Stimulated activated CD4-positive, alpha-beta T cell treated with anti-CD3 and anti-CD28 coated beads, Interleukin-1b, Interleukin-23, amount 100 ng/mL, for 1 hour (primary cell): ENCODE measurements at places on chromosomes 2 and 18.

- no peak for DNase-seq
Observed at GRCh38 chr2:205188239-205189138, 493.8 kb upstream of the NRP2 start.

GRCh38 chr2:68456198-68456597, 10.9 kb downstream of the FBXO48 start:
- DNase-seq = no peak

DNA sequence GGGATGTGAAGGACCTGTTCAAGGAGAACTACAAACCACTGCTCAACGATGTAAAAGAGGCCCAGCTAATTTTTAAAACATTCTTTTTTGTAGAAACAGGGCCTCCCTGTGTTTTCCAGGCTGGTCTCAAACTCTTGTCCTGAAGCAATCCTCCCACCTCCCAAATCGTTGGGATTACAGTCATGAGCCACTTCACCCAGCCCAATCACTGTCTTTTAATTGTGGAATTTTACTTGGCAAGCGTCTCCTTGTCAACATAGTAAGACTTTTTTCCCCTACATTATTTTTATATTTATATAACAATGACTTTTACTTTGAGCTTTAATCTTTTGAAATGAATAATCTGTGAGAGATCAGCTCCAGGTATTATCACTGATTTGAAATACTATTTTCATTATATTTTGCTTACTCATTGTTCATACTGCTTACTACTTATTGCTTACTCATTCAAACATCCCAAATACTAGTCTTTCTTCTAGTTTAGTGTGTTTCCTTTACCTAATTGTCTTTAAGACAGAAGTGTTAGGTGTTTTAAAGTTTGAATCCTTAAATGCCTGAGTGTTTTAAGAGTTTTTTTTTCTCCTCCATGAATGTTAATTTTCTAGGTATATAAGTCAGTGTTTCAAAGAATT, 48.9 kb downstream of the PTPN4 start:
- DNase-seq = no peak

- no peak for DNase-seq
Observed at GRCh38 chr18:77065221-77065981, 67.2 kb downstream of the MBP start.

- DNase-seq = no peak
Observed at GRCh38 chr2:112010751-112011150, 44.3 kb upstream of the TMEM87B start.

- DNase-seq = no peak
Observed at GRCh38 chr2:38788306-38788705, 10.3 kb downstream of the GEMIN6 start.

DNA sequence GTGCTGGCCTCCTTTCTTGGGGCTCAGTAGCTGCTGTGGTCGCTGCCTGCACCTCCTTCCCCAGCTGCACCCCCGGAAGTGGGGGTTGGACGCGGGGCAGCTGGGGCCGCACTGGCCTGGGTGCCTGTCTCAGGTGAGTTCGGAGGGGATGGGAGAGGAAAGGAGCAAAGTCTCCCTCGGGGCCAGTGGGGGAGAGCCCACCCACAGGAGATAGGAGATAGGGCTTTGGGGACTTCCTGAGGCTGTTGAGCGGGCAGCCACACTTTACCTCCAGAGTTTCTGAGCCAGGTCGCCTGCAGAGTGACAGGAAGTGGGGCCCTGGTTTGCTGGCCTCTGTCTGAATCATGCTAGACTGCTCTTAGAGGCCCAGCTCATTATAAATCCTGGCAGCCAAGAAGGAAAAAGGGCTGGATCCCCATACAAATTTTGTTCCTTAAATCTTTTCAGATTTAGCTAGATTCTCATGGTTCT, 8.1 kb downstream of the MBP start:
- DNase-seq = no peak

DNA sequence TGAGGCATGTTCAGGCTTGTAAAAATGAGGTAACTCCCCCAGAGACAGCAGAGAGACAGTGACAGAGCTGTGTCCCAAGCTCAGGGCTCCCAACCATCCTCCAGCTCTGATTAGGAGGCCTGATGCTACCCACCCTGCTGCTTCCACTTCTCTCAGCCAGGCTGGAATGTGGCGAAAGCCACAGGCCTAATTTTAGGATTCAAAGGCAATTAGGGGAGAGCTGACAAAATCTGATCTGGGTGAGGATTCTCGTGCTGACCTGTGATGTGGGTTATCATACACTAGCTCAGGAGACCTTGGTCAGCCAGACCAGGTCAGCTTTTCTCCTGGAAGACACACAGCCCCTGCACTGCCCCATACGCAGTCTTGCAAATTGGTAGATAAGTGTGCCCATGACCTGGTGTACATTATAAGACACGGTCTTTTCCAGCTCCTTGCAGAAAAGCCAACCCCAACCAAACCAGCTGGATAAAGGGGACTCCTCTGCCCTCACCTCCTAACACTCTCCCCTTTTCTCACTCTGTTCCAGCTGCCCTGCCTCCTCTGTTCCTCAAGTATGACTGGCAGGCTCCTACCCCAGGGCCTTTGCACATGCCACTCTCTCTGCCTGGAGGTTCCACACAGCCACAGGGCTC, 225.9 kb downstream of the MGAT5 start:
- DNase-seq = no peak

DNA sequence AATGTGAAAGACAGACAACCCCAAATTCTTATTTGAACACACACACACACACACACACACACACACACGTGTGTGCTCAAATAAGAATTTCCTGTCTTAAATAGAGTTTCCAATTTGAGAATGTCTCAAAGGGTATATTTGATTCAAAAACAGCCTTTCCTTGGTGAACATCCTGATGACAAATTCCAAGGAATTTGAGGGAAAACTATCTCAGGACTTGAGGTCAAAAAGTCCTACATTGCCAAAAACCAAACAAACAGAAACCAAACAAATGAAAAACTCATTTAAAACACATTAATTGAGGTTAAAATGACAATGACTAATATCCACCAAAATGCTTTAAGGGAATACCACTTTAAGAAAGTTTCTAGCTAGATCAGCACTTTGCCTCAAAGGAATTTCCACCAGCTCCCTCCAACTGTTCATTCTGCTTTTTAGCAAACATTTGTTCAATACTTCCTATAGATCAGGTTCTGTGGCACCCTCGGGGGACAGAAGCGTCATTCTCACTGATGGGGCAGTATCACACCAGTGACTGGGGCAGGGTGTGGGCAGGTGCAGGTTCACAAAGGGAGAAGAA, 232.1 kb upstream of the TRIB2 start:
- DNase-seq = no peak

DNA sequence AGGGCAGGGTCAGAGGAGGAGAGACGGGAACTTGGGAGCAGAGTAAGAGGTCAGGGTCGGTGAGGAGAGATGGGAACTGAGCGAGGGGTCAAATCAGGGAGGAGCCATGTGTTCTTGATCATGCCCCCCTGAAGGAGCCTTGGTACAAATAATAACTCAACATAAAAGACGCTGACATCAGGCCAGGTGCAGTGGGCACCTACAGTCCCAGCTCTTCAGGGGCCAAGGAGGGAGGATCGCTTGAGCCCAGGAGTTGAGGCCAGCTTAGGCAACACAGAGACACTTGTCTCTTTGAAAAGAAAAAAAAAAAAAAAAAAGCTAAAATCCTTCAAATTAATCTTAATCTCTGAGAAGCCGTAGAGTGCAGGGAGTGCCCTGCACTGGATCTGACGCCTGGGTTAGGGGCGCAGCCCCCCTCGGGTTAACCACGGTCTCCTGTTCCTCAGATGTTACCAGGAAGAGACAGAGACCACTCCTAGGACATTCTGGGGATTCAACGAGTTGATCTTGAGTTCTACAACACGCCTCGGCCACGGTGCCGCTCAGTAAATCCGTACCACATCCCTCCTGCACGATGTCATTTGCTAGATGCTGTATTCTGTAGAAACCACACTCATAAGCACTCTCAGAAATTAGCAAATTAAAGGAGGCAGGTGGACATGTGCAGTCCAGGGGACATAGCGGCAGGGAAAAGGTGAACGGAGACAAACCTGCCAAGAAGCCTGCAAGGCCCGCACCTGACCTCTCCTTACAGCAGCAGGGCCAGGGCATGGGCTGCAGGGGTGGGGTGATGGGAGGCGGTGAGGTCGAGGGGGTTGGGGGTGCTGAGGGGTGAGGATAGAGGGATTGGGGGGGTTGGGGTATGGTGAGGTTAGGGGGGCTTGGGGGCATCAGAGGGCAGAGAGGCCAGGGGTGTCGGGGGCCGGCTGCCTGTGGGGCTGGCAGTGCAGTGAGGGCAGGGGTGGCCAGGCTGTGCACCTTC, 29.2 kb downstream of the SLC66A2 start:
- no peak for DNase-seq

- no peak for DNase-seq
Observed at GRCh38 chr2:211816754-211817153, 721.8 kb downstream of the ERBB4 start.

DNA sequence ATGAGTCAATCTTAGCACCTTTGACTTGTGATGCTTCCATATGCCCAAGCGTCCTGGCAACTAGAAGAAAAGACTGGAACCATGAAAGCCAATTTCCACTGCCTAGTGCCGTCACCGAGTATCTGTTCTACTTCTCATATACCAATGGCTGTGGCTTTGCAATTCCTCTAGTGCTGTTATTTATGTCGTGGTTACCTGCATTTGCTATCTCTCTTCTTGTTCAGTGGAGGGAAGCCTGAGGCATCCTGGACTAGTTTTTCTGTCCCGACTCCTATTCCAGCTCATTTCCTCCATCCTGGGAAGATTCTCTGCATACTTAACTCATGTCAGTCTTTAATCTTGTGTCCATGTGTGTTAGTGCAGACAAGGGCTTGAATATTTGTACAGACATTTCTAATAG, 117.9 kb downstream of the FEZ2 start:
- no peak for DNase-seq

DNA sequence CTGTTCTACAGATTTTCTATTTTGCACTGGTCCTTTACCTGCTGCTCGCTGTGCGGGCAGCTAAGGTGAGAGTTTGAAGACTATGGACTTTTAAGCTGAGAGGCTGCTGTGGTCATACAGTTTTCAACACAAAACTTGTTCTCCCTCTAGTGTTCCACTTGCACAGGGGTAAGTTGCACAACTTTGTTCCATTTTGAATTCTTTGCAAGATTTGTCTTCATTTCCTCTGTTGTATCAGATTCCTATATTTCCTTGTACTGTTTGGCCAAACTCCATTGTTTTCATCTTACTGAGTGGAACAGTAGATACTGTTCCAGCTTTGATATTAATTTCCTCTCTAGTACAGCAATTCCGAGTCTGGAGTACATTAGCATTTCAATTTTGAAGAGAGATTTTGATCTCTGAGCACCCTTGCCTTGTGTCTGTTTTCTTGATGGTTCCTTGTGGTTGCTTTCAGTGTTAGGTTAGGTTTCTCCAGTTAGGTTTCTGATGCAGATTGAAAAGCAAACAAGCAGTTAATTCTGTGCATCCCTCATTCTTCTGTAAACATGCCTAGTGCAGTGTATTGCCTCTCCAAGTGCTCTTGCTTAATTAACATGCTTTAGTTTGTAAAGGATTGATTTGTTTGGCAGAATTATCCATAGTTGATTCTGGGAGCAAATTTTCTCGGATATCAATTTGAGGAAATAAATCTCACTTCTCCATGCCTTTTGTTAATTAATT, 188.8 kb downstream of the PTPRM start:
- no peak for DNase-seq

- no peak for DNase-seq
Observed at GRCh38 chr18:70998490-70998889, 709.6 kb downstream of the SOCS6 start.

DNA sequence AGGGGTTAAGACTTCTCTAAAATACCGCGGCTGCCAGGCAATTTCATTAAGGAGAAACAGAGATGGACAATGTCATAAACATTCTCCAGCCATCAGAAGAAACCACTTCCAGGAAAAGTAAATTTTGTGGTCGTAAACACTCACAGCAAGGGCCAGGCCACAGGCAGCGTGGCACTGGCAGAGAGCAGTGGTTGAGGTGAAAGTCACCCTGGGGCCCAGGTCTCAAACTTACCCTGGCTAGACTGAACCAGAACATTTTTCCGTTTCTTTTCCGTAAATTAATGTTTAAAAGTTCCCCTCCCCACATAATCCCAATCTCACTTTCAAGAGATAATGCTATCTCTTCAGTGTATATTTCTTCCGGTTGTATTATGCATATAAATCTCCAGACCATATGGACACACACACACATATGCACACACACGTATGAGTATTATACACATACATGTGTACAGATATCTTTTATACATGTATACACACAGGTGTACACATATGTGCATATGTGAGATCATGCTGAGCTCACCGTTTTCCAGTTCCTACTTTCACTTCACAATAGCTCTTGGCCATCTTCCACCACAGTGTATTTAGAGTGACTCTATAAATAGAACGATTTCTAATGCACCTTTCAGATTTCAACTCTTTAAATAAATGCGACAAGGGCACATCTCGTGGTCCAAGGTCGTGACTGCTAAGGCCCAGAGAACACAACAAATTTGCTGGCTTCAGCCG, 90.1 kb downstream of the MALT1 start:
- no peak for DNase-seq

DNA sequence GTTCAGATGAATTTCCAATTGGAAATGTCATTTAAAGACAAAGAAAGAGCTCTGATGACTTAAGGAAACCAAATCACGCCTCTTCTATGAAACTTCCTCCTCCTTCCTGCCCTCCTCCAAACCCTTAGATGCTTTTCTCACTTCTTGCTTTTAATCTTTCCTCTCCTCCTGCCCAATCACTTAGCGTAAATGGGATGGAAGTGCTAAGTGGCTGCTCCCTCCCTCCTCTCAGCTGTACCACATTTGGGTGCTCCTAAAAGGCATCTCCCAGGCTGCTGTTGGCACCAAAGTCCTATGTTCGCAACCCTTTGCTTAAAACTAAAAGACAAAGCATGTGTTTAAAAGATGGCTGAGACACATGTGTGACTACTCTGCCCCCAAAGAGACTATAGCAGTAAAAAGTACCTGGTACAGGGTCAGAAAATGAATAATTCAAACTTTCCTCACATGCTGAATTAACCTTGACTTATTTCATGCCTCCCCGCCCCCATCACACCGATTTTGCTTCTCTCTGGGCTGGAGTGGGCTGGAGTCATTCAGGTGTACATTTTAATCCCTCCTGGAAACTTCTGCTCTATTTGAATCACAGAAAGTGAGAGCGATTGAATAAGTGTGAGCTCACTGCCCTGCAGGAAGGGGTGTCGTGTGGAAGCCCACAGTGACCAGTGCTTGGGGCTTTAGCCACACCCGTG, 59.2 kb upstream of the KLF7 start:
- no peak for DNase-seq

DNA sequence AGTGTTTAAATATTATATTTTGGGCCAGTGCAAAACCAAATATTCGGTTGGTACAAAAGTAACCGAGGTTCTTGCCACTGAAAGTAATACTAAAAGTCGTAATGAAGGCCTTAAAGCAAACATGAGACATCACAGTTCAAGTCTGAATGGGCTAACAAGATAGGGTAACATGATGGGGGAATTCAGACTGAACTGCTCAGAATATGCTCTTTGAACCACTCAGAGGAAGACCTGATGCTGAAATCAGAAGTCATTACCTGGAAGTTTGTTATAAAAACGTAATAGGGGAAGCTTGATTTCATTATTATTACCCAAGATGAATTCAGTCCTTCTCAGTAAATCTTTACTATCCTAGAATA, 26.6 kb downstream of the CDKL4 start:
- no peak for DNase-seq

GRCh38 chr2:34656632-34657031, 1057.5 kb upstream of the FAM98A start:
- no peak for DNase-seq

- no peak for DNase-seq
Observed at GRCh38 chr2:70779911-70780545, 10.4 kb downstream of the FIGLA start.

GRCh38 chr18:33123862-33124518, 316.5 kb downstream of the CCDC178 start:
- DNase-seq = no peak

GRCh38 chr2:218888341-218888740, 7.7 kb downstream of the WNT10A start:
- no peak for DNase-seq
